ENCODE measurements at places on chromosomes 13 and 19.
A peak's percentile ranks its signal among the peaks of the same experiment; 100 is the strongest.

DNA sequence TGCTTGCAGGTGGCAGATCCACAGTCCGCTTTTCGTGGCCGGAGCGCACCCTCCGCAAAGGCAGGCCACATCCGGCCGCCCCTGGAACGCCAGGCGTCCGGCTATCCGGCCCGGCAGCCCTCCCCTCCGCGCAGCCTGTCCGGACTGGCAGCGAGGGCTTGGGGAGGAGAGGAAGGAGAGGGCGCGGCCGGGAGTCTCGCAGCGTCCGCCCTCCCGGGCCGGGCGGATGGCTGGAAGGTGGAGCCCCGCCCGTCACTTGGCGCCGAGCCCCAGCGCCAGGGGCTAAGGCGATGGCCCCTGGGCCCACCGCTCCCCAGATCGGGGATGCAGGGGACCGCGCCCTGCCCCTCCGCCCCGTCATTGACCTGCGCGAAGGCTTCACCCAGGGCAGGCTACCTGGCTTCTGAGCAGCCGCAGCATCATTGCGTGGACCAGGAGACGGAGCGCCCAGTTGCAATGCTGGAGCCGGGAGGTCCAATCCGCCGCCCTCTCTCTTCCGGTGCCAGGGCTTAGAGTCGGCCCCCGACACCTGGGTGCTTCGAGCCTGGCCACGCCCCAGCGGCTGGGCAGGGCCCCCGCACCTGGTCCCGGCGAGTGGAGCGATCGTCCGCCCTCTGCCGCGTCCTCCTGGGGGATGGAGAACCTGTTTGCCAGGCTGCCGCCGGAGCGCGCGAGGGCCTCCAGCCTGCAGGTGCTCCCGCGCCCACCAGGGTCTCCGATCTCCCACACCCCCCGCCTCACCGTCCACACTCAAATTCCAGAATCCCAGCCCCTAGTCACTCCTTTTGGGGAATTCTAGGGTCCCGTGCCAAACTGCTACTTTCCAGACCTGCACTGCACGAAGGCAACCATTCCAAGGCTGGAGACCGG is at the start of gene FUT1:
Gene FUT1, minus strand, starts transcription at position 146 of the 870 bp plus-strand sequence. CDS start 1,360 bp downstream, outside the sequence.
- no peak for DNase-seq

GRCh38 chr19:3818466-3818865 is 32.3 kb upstream of the MATK start:
- DNase-seq = no peak

DNA sequence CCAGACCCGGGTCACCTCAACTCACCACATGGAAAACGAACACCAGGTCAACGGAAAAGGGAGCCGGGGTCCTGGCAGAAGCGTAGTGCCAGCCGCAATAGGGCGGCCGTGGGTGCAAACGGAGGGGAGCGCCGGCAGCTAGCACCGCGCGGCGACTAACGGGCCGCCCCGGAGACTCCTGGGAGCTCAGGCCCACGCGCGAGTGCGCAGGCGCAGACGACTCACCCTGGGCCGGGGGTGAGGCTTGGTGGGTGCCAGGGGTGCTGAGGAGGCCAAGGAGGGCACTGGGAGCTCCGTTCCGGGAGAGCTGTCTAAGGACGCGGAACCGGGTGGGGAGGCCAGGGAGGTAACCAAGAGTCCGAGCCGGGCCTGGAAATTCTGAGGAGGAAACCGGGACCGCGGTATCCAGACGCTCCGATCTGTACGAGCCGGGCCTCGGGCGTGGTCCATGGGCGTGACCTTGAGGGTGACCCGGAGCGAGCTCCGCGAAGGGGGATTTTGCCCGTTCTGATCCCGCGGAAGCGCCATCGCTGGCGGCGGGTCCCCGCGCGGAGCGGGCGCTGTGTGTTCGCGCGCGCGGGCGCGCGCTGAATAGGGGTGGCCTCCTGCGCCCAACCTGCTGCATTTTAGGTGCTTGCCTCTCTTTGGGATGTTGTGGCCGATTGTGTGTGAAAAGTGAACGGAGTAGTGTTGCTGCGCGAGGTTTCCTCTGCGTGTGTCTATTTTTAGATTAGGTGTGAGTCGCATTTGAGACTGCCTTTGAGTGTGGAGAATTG is at the start of gene ZNF382:
Gene ZNF382, plus strand, starts transcription at position 213 of the 776 bp plus-strand sequence. CDS start 4,602 bp downstream, outside the sequence.
- DNase-seq = peak; percentile 82

DNA sequence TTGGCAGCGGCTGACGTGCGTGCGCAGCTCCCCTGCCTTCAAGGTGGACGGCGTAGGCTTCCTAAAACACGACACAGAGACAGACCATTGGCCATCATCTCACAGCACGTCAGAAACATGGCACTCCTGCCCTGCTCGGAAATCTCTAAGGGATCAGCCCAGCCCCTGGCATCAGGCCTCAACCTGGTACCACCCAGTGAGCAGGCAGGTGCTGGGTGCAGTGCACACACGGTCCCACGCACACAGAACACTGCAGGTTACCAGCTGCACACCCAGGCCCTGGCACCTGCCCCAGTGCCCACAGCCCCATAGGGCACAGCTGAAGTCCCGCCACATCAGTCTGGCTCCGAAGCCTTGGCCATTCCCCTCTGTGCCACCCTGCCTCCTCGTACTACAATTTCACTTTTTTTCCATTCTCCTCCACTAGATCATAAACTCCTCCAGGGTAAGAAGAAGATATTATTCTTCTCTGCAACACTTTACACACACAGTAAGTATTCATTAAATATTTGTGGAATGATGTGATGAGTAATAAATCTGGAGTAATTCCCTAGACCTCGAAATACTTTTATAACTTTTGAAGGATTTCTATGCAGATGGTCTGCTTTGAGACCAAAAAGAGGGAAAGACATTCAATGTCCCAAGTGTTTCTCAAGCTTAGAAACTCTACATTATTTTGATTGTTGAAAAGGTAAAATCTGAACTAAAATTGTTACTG is 156.4 kb downstream of the COL4A1 start:
- no peak for DNase-seq

- DNase-seq = no peak
Observed at GRCh38 chr19:16814526-16815100, 14.6 kb upstream of the SIN3B start.

- DNase-seq = no peak
Observed at GRCh38 chr19:38744298-38744681, at the start of gene CAPN12. Gene CAPN12, minus strand, starts transcription at chr19:38744474. Its CDS starts 309 bp downstream, at chr19:38744165.

- no peak for DNase-seq
Observed at GRCh38 chr19:1284979-1285736, 515 bp upstream of the EFNA2 start.

- no peak for DNase-seq
Observed at GRCh38 chr13:100733261-100733660, 58.7 kb upstream of the TMTC4 start.

DNA sequence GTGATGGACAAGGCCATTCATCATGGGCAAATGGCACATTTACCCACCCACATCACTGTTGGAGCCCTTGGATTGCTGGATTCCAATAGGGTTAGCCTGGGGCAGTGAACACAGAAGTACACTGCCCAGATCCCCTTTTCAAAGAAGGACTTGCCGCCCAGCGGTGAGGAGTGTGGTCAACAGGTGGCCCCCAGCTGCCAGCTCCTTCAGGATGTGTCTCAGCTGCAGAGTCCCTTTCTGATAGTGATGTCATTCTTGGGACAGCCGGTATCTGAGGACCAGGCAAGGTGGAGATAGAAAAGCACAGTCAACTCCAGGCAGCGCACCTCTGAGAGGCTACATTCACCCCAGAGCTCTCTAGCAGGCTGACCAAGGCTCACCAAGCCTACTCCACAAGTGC is 16.9 kb downstream of the ERICH6B start:
- no peak for DNase-seq

Data from putamen (tissue), 1 donor.